ENCODE measurements at places on chromosomes 2 and 18.

DNA sequence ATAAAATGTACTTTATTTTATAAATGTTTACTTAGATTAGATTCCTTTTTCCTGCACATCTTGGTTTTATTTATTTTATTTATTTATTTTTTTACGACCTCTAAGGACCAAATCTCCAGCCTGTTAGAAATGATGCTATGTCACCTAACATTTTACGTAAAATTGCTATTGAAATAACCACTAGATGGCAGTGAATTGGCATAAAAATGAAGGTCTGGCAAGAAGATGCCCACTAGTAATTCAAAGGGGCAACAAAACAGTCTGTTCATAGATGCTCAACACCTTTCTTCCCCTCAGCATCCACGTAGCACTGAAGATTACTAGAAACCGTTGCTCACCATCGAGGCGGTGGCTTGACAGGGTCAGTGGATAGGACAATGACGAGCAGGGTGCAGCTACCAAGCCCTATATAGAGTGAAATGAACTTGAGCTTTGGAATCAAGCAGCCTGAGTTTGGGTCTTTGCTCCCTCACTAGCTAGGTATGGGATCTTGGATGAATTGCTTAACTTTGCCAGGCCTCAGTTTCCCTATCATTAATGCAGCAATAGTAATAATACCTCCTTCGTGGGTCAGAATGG is 128.7 kb upstream of the L3MBTL4 start:
- H3K4me3 ChIP-seq: no peak overlapping the region
- no peak overlapping the region for H3K27ac ChIP-seq
- H3K27me3 ChIP-seq: no peaks in the 10 kb centered on the region
- DNase-seq: no peak

DNA sequence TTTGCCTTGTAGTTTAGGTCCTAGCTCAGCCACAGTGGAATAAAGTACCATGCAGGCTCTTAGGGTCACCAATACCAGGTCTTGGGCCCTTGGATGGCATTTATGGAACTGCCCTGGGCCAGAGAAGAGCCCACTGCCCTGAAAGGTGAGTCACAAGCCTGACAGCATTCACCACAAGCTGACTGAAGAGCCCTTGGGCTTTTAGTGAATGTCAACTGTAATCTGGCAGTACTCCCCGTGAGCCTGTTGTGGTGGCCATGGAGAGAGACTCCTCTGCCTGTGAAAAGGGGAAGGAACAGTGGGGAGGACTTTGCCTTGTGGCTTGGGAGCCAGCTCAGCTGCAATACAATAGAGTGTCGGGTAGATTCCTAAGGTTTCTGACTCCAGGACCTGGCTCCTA is 1389.7 kb downstream of the DSC3 start:
- H3K27ac ChIP-seq: no peak overlapping the region
- no peak overlapping the region for H3K4me3 ChIP-seq
- H3K36me3 ChIP-seq: no peaks in the 10 kb centered on the region
- H3K4me1 ChIP-seq: no peaks in the 10 kb centered on the region
- no peak for DNase-seq

GRCh38 chr18:77544792-77545191 is 295.1 kb downstream of the GALR1 start:
- no peaks in the 10 kb centered on the region for H3K27me3 ChIP-seq
- no peak for DNase-seq
- H3K36me3 ChIP-seq: no peaks in the 10 kb centered on the region
- no peak overlapping the region for H3K4me3 ChIP-seq
- H3K4me1 ChIP-seq: no peaks in the 10 kb centered on the region

- no peak overlapping the region for H3K27ac ChIP-seq
- no peaks in the 10 kb centered on the region for H3K4me1 ChIP-seq
- H3K36me3 ChIP-seq: peaks cover 28% of the 10 kb centered on the region
- H3K27me3 ChIP-seq: no peaks in the 10 kb centered on the region
These were observed 18.5 kb downstream of the TANK start for GRCh38 chr2:161178756-161179155.

DNA sequence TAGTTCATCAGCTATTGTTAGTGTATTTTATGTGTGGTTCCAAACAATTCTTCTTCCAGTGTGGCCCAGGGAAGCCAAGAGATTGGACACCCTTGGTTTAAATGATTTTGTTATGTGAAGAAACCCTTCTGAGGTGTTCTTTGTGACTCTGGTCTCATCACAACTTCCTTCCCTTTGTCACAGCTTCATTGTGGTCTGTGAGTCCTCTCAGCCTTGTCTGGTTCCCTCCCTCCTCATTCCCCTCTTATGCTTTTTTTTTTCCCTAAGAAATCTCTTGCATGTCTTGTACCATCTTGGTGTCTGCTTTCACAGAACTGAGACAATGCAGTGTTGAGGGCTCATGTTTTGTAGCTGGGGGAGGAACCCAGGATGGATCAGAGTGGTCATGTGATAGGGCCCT is 118.9 kb downstream of the TMEM182 start:
- no peaks in the 10 kb centered on the region for H3K27me3 ChIP-seq
- no peak overlapping the region for H3K4me3 ChIP-seq
- no peak overlapping the region for H3K27ac ChIP-seq
- H3K36me3 ChIP-seq: no peaks in the 10 kb centered on the region
- H3K4me1 ChIP-seq: no peaks in the 10 kb centered on the region

DNA sequence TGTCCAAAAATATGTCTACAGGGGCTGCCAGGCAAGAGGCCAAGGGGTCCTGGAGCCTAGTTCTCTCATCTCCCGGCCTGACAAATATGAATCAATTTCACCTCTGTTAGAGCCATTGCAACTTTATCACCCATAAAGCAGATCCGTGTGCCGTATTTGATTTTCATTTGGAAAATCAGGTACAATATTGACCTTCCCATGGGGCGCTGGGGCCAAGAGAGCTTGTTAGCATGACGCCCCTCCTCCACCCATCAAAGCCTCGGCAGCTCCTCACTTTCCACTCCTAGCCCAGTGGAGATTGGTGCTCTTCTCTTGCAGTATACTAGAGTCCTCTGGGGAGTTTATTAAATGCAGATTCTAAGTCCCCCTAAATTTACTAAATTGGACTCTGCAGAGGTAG is 96.8 kb downstream of the CAPN13 start:
- no peak overlapping the region for H3K4me3 ChIP-seq
- H3K27ac ChIP-seq: no peak overlapping the region
- H3K36me3 ChIP-seq: no peaks in the 10 kb centered on the region
- DNase-seq: no peak
- no peaks in the 10 kb centered on the region for H3K27me3 ChIP-seq
- H3K4me1 ChIP-seq: peaks cover 3% of the 10 kb centered on the region

DNA sequence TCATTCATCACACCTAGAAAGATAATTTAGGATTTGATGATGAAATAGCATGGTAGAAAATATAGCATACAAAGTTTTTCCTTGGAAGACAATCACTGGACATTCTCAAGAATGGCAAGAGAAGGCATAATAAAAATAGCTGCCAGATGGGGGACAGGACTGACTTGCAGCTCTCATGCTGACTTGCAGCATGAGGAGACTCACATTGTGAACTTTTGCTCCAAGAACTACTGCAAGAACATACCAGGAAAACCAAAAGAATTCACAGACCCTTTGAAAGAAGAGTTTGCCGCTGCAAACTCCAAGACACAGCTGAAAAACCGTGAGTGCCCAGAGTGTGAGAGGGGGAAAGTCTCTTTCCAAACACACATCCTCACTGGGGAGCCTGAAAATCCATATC is 47.0 kb downstream of the CRYGD start:
- H3K4me1 ChIP-seq: no peaks in the 10 kb centered on the region
- H3K4me3 ChIP-seq: no peak overlapping the region
- no peak for DNase-seq
- no peaks in the 10 kb centered on the region for H3K27me3 ChIP-seq

DNA sequence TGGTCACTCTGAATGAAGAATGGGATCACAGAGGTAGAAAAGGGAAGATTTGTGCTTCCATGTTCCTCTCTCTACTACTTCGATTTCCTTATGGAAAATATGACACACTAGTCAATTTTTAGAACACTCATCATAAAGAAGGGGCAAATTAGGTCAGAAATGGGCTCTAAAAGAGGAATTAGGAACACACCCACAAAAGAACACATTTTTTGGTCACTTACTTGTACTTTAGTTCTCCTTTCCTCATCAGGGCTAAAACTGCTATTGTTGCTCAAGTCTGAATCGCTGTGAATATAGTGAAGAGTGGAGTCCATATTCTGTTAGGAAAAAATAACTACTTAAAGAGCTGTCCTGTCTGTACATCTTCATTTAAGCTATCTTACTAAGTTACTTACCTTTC is 52.6 kb downstream of the PPP4R1 start:
- no peak overlapping the region for H3K27ac ChIP-seq
- H3K4me3 ChIP-seq: no peak overlapping the region
- peaks cover 15% of the 10 kb centered on the region for H3K4me1 ChIP-seq
- peaks cover 47% of the 10 kb centered on the region for H3K36me3 ChIP-seq

- no peak for DNase-seq
- no peaks in the 10 kb centered on the region for H3K4me1 ChIP-seq
- peak overlapping the region; percentile 68 for H3K27ac ChIP-seq
- H3K36me3 ChIP-seq: peaks cover 3% of the 10 kb centered on the region
- no peaks in the 10 kb centered on the region for H3K27me3 ChIP-seq
These were observed 85.6 kb downstream of the MIB1 start for GRCh38 chr18:21826196-21826595.

GRCh38 chr2:159790323-159790722 is 7.7 kb downstream of the CD302 start:
- no peaks in the 10 kb centered on the region for H3K36me3 ChIP-seq
- H3K27me3 ChIP-seq: no peaks in the 10 kb centered on the region
- no peak overlapping the region for H3K4me3 ChIP-seq
- H3K27ac ChIP-seq: no peak overlapping the region
- no peak for DNase-seq

DNA sequence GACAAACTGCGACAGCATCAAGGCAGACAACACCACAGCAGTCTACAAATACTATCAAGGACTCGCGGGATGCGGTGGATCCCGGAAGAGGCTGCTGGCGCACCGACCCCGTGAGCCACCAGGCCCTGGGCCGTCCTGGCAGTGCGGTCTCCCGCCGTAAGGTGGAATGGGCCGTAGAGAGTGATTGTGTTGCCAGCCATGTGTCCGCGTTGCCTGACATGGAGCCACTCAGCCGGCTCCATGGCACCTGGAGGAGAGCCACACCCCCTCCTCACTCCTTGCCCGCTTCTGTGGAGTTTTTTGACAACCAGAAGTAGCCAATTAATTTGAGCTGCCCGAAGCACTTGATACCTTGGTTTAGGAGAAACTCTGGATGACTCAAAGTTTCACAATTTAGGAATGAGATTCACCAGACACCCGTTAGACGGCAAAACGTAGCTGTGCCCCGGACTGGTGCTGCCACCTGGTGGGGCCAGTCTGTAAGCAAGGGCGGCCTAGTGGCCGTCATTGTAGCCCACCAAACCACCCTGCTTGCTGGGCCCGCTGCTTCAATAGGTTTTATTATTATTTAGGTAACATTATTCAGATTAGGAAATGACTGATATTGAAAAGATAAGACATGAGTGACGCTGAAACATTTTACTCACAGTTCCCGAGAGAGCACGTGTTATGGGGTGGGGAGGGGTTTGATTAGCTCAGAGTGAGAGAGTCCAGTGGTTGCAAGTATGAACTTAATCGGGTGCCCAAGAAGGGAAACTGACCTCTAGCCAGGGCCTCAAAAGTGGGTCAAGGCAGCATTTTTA is 10.2 kb upstream of the IMP4 start:
- no peaks in the 10 kb centered on the region for H3K4me1 ChIP-seq
- H3K4me3 ChIP-seq: no peak overlapping the region
- H3K27ac ChIP-seq: no peak overlapping the region
- H3K36me3 ChIP-seq: no peaks in the 10 kb centered on the region

GRCh38 chr2:120346667-120347358 is 877 bp downstream of the INHBB start:
- no peak for DNase-seq
- no peak overlapping the region for H3K27ac ChIP-seq
- peaks cover 31% of the 10 kb centered on the region for H3K4me1 ChIP-seq
- H3K27me3 ChIP-seq: peaks cover 13% of the 10 kb centered on the region
- peak overlapping the region; percentile 54 for H3K4me3 ChIP-seq

GRCh38 chr18:9790261-9790660 is 82.2 kb downstream of the RAB31 start:
- no peak overlapping the region for H3K4me3 ChIP-seq
- no peak for DNase-seq
- no peaks in the 10 kb centered on the region for H3K4me1 ChIP-seq
- H3K27ac ChIP-seq: no peak overlapping the region

DNA sequence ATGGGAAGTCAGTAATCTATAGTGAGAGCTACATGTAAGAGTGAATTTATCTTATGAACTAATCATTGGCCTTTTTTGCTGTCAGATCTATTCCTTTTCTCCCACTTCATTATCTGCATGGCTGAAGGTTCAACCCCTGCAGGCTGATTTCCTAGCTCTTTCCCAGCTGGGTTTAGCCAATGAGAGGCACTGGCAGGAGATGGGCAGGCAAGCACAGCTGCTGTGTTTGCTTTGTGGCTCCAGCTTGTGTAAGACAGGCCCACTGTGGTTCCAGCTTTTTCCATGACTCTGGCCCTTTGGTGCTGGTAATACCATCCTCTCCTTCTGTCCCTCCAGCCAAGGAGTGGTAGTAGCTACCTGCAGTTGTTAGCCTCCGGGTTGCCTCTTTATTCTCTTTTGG is 248.8 kb downstream of the PLCL1 start:
- H3K4me3 ChIP-seq: no peak overlapping the region
- H3K36me3 ChIP-seq: no peaks in the 10 kb centered on the region
- H3K27ac ChIP-seq: no peak overlapping the region
- H3K4me1 ChIP-seq: peaks cover 12% of the 10 kb centered on the region
- no peak for DNase-seq
- H3K27me3 ChIP-seq: no peaks in the 10 kb centered on the region

DNA sequence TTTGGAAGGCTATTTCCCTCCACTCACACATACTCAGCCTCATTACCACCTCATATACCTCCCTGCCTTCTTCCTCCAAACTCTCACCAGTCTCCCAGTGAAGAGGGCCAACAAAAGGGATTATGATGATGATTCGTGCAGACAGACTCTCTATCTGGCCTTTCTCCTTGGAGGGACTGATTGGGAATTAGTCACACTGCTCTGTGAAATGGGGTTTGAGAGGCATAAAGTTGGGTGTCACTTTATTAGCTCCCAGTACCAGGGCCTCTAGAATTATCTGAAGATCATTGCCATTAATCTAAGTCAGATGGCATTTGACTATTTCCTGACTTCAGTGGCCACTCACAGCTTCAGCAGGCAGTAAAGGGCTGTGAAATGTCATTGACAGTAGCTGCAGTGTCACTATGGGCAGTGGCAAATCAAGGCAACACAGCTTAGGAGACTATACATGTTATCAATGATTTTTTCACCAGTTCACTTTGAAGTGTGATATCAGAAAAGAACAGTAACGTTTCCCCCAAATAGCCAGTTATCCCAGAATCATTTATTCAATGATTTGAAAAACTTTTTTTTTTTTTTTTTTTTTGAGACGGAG is 17.4 kb downstream of the CNRIP1 start:
- no peaks in the 10 kb centered on the region for H3K4me1 ChIP-seq
- DNase-seq: no peak
- no peak overlapping the region for H3K27ac ChIP-seq

DNA sequence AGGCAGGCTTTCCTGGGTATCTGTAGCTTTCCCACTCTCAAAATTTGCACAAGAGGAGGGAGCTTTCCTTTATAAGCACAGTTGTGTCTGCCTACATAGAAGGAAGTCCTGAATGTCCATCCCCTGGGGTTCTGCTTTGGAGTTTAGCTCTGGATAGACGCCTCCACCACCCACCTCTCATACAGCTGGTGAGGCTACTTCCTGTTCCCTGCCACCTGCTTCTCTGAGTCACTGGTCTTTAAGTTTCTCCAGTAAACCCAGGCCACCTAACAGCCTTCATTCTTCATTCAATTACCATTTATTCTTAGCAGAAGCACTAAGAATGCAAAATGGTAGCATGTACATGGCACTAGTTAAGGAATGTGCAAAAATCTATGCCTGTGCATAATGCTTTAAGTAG is 407.8 kb downstream of the CDH2 start:
- no peaks in the 10 kb centered on the region for H3K4me1 ChIP-seq
- no peak overlapping the region for H3K27ac ChIP-seq
- no peak for DNase-seq
- no peaks in the 10 kb centered on the region for H3K27me3 ChIP-seq

Data from ascending aorta (tissue), 2 donors.